Activated T-helper 1 cell treated with Interleukin-2 at 50 U/mL for 16 hours (primary cell): ENCODE measurements at places on chromosomes 12 and 14.

GRCh38 chr12:127625176-127625771, 641.7 kb upstream of the TMEM132C start:
- no peak for DNase-seq

DNA sequence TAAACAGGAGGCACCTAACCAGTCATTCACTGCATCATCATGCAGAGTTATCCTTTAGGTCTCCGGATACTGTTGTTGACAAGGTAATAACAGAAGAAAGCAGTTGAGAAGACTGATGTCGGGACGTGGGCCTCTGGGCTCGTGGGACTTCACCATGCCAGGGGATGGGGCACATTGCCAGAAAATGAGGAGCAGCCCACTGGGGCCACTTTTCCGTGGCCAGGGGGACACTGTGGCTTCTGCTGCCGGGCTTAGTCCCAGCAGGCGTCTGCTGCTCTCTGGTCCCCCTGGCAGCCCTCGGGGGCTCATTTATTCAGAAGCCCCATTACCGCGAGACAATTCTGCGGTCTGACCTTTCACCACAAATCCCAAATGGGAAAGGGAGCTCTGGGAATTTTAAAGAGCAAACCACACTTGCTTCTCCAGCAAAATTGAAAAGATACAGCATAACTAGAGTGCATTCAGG, 201.2 kb downstream of the DAD1 start:
- no peak for DNase-seq

DNA sequence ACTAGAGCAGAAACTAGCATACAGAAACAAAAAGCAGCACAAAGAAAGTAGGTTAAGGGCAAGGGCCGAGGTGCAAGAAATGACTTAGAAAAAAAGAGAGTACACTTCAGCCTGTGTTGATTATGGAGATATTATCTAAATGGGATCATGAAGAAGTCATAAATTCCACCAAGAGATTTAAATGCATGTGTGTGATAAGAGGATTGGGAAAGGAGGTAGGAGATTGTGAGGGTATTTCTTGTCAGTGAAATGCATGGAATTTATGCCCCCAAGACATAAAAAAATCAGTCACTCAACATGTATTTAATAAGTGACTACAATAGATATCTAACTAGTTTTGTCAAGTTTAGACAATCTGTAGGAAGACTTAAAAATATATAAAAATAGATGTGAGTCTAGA, 976.2 kb upstream of the LRFN5 start:
- no peak for DNase-seq

GRCh38 chr12:78494911-78495310, 369.7 kb upstream of the SYT1 start:
- no peak for DNase-seq
